HT1080 (cell line): ENCODE measurements at places on chromosomes 6 and 20. TPM values are rescaled to one million over a fixed set of nuclear protein-coding genes. Genes with fewer than 3 reads are reported as not detected.

GRCh38 chr6:98239057-98239456 lies 595.3 kb upstream of the POU3F2 start:
- DNase-seq: no peak

DNA sequence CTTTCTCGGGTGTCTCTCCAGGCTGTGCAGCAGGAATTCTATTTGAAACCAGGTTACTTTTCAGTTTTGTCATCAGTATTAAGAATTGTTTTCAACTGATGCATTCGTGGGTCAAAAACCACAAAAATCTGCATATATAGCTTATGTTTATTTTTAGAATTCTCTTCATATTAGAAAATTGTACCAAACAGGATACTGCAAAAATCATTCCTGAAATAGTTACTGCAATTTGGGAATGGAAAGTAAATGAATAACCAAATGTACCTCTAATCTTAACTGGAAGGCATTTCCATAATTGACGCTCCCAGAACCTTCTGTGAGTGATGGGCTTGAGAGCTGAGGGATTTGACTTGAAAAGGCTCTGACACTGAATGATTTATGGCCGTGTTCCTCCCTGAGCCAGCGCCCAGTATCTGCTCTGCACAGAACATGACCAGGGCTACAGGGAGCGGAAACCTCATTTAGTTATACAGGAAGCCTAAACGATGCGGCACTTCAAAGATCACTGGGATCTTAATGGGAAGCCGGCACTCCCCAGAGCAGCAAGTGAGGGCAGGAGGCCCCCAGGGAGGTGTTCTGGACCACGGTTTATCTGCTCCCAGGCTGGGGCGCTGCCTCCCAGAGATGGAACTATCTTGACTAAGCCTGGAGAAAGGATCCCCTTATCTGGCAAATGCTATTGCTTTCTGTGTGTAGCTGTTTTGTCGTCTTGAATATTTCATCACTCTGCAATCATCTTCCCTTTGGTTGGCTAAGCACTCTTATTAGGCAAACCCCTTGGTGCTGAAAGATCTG lies 446.0 kb downstream of the QKI start:
- peak; percentile 25 for DNase-seq

- DNase-seq: no peak
These were observed 53.8 kb upstream of the TSHZ2 start for GRCh38 chr20:52918311-52918710.

DNA sequence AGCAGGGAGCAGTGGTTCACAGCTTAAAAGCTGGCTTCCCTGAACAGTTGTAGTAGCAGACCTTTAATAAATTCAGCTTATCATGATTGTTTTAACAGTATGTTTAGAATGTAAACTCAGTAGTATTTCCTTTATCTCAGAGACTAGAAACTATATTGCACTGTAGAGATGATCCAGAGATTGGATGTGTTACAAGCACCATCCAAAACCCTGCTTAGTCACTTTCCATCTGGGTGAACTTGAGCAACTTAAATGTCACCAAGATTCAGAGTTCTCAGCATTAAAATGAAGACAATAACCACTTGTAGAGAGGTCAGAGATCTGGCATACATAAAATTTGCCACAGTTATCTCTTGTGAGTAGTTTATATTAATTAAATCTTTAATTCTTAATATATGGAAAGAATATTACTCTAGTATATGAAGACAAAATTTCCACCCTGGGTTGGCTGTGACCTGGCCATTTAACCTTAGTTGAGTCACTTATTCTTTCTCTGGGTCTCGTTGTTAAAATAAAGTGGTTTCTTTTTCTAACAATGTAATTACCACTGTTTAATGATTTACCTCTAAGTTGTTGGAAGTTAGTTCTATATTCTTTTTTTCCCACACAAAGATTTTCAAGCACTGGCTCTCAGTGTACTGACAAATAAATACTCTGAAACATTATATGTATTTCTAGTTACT lies 239.2 kb upstream of the FKBP1C start:
- no peak for DNase-seq

DNA sequence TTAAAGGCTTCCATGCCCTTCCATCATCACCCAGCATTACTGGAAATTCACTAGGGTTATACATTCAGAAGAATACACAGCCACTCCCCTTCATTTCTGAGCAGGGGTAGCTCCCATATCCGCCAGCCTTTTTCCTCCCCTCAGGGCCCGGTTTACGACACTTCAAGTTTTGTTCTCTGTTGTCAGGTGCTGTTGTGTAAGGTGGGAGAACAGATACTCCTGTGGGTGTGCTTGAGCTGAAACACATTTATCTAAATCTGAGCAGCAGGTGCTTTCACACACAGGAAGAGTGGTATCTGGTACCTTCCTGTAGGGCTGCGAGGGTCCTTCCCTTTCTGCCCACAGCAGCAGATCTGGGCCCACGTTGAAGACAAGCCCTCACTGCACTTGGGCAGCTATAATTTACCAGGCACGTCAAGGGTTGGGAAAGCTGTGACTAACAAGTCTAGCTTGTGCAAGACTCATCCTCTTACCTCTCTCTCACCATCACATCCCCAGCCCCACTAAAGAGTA lies 215.8 kb upstream of the RREB1 start:
- DNase-seq: peak; percentile 34

DNA sequence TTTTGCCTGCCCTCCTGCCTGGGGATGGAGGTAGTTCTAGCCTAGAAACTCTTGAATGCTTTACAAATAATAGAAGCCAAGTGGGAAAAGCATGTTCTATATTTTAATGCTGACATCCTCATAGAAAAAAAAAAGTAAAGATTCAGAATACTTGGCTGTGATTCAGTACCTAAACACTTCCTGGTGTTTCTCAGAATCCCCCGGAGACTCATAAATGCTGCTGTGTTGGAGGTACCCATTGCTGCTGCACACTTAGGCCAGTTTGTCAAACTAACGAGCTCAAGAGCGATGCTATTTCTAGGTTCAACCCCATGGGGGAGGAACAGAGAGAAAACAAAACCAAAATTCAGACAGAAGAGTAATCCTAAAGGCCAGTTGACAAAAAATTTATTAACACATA lies 38.8 kb upstream of the ZFP64 start:
- peak; percentile 3 for DNase-seq

GRCh38 chr20:48846516-48847492 lies 19.0 kb upstream of the PREX1 start:
- no peak for DNase-seq

DNA sequence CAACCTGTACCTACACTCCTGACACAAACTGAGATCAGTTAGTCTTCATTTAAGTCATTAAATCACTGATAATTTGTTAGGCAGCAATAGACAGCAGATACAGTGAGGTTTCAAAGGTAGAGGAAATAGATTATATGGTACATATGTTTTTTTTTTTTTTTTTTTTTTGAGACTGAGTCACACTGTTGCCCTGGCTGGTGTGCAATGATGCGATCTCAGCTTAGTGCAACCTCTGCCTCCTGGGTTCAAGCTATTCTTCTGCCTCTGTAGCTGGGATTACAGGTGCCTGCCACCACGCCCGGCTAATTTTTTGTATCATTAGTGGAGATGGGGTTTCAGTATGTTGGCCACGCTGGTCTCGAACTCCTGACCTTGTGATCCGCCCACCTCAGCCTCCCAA lies 38.2 kb upstream of the KIF13A start:
- DNase-seq: peak; percentile 11

DNA sequence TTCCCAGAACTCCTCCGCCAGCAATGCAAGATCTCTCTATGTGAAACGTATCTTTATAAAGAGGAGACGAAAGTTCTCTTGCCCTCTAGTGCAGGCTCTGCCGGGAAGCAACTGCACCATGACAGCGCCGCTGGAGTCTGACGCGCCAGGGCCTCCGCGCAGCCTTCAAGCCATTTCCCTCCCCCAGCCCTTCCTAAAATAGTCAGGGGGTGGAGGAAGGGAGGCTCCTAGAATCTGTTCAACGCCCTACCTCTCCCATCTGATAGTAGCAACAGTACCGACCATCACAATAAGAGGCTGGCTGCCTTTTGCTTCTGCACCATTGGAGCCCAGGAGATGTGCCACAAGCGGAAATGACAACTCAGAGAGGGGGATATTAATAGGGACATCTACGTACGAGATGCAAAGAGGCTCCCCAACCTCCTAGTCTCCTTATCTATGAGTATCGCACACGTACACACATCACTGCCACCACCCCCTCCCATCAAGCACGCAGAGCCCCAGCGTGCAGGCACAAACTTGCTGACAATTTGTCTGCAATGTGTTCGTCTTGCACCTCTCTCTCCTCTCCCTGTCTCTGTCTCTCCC lies 1.0 kb downstream of the SYNE1 start:
- DNase-seq: no peak

Gene PPP1R16B
- total RNA-seq: 0.03 and 0.05 TPM in 2 replicates

Gene GPR63
- total RNA-seq: 1.3 and 1.9 TPM in 2 replicates

Gene SLC17A1
- total RNA-seq: not detected in 2 replicates

Gene TCP11
- 0.13 TPM in 1 of 2 replicates, not detected in the other for total RNA-seq

Gene NOX3
- not detected in 2 replicates for total RNA-seq
